EH (cell line): ENCODE measurements at places on chromosomes 1 and 21.

DNA sequence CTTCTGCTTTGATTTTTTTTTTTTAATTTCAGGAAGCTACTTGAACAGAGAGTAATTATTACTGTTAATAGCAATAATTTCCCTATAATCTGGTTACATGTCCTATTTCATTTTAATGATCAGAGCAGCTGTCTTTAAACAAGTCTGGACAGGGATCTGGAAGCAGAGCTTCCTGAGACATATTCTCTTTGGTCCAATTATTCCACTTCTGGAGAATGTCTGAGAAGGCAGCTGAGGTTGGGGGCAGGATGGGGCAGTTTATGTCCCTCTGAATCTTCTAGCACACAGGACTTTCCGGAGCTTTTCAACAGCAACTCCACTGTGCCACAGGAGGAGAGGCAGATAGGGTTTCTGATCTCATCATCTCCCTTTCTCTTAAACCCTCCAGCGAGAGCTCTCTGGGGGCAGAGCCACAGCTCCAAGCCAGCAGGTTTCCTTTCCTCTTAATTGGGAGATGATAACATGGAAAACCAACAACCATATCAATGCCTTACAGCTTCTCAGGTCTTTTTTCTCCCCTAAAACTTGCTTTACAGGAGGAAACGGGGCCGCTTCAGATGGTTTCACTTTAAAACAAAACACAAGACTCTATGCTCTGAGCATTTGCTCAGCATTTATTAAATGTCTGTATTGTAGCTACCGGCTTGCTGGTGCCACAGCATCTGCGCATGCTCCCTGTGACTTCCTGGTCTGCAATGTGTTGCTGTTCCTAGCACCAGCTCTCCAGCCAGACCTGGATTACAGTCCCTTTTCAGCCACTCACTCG, 425.7 kb upstream of the USP24 start:
- peak; percentile 73 for DNase-seq

GRCh38 chr1:7108251-7108650, 323.0 kb downstream of the CAMTA1 start:
- DNase-seq, result no peak

DNA sequence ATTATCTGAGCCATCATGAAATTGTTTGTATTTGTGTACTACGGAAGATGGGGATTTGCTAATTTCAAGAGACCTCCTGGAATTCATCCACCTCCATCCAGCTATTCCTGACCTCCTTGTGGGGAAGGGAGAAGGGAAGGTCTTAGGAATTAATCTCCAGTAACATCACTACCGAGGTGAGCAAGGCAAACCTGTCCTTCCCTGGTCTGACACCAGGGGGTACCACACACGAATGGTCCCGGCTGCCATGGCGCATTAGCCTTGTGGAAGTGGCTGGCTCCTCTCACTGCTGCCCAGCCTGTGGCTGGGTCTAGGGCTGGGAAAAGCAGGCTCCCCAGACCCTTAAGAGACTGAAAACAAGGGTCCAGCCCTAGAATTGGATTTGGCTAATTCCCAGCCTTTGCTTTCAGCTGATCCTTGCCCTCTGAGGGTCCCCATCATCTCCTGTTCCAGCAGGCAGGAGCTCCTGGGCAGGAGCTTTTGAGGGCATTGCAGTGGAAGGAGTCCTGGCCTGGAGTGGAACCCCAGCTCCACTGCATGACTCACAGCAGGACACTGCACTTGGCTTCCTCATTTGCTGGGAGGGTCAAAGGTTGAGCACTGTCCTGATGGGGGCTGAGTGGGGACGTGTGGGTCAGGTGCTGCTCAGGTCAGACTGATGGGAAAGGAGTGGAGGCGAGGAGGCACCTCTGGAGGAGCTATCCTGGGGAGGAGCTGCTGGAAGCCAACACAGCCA, 34.8 kb downstream of the RIMS3 start:
- peak; percentile 35 for DNase-seq

DNA sequence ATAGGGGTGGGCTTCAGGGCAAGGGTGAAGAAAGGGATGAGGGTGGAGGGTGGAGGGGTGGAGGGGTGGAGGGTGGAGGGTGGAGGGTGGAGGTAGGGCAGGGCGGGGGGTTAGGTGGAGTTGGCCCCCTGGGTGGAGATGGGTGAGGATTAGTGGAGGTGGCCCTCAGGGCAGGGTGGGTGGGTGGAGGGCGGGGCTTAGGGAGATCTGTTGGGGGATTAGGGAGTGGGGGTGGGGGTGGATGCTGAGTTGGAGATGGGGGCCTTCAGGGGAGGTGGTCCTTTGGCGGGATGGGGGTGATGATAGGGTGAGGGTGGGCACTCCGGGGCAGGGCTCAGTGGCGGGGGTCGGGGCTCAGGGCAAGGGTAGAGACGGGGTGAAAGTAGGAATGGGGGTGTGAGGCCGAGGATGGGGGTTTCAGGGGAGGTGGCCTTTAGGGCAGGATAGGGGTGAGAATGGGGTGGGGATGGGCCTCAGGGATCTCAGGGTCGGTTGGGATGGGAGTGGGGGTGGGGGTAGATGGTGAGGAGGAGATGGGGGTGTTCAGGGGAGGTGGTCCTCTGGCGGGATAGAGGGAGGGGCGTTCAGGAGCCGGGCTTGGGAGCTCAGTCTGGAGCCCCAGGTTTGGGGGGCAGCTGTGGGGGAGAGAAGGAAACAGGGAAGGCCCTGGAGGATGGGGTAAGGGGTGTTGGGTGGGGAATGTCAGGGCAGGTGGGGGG, 800 bp upstream of the DNMT3L start:
- no peak for DNase-seq
